Esophagus squamous epithelium (tissue), 5 donors: ENCODE measurements at places on chromosomes 5 and 9.

GRCh38 chr5:152527358-152528052 is 122.4 kb upstream of the NMUR2 start:
- no peak for DNase-seq

DNA sequence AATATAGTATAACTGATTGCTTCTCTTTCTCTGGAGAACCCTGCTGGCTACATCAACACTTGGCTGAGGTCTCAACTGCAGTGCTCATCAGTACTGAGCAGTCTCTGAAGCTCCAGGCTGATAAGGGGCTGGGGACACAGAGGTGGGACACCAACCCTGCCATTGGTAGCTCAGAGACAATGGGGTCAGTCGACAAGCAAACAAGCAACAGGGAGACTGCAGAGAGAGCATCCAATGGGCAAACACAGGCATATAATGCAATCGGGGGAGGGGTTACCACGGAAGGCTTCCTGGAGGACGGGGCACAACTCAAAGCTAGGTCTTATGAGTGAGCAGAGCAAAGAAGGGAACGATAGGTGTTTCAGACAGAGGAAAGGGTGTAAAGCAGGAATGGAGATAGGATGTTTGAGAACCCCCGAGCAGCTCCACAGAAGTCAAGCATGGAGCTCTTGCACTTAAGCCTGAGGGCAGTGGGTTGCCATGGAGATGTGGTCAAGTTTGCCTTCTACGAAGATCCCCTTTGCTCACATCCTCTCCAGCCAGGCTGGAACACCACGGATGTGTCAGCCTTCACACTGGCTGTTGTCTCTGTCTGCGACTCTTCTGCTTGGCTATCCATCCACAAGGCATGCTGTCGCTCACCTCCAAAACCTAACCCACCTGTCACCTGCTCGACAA is 21.5 kb upstream of the AKNA start:
- no peak for DNase-seq

DNA sequence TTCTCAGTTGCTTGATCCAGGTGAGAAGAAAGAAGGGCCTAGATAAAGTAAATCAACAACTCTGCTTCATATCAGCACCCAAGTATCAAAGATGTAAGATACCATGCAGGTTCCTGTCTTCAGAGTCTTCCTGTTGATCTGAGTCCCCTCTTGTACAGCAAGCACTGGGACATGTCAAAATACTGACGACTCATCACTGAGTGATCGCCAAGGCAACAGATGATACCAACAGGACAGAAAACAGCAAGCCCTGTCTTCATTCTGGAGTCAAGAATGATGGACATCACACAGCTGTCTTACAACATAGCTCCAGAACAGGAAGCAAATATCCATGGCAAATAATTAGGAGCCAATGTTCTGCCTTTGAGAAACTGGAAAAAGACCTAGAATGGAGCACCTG is 83.7 kb downstream of the TARS1 start:
- DNase-seq = no peak

DNA sequence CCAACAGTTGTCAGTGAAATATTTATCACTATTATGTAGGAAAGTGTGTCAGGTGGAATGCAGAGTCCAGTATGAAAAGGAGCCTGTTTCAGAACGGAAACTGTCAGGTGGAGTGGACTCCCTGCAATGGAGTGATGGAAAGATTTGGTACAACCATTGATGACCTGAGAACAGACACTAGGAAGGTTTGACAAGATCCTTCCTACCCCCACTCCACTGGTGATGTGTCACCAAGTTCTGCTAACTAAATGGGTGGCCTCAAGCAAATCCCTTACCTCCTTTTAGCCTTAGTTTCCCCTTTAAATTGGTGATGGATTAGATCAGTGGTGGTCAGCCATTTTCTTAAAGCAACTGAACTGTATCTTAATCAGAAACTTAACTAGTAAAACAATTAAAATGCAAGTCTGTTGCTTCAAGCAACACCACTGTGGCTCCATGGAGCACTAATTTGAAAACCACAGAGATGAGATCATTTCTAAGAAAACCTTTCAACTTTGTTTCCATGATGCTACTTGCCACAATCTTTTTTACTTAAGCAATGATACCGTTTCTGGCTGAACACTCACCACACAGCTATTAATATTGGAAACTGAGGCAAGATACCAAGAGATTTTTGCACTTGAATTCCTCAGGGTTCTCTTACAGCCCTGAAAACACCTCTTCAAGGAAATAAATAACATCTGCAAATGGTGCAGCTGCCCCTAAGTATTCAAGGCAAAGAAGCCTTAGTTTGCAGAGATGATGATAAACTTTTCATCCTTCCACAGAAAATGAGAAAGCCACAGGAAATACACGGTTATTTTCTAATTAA is 140.6 kb downstream of the ERCC6L2 start:
- DNase-seq = no peak

DNA sequence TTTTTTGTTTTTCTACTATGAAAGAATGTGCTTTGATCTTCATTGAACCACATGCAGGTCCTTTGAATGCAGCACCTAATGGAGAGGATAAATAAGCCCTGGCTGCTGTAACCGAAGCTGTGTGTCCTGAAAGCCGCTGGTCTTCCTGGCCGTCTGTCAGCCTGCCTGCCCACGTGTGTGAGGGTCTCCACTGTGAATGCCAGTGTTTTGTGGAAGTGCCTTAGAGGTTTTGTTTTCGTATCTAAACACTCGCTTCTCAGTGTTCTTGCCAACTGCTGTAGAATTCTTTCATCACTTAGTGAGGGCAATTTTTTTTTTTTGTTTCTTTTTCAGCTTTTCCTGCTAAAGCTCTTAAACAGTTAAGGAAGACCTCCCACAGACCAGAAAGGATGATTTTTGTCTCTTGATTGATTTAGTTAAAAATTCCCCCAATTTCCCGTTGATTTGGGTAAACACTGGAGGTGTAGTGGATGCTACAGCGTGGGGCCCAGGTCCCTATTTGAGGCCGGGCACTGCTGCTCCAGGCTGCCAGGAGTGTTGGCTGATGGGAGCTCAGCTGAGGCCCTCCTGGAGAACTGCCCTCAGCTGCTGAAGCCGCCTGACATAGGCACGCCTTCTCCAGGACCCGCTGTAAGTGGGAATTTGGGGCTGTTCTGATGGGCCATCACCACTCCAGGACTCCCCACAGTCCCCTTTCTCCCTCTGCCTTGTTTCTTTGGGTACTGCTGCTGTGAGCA is 29.2 kb upstream of the PTCH1 start:
- no peak for DNase-seq

DNA sequence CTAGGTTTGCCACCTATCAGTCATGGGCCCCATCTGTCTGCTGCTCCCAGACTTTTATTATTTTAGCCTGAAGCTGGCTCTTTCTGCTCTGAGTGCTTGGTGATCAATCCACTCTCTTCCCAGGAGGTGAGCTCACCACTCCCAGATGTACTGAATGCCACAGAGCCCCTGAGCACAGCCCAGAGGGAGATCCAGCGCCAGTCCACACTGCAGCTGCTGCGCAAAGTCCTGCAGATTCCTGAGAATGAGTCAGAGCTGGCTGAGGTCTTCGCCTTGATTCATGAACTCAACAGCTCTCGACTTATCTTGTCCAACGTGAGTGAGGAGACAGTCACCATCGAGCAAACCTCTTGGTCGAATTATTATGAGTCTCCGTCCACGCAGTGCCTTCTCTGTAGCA is 36.0 kb downstream of the HMGXB3 start:
- DNase-seq = no peak

DNA sequence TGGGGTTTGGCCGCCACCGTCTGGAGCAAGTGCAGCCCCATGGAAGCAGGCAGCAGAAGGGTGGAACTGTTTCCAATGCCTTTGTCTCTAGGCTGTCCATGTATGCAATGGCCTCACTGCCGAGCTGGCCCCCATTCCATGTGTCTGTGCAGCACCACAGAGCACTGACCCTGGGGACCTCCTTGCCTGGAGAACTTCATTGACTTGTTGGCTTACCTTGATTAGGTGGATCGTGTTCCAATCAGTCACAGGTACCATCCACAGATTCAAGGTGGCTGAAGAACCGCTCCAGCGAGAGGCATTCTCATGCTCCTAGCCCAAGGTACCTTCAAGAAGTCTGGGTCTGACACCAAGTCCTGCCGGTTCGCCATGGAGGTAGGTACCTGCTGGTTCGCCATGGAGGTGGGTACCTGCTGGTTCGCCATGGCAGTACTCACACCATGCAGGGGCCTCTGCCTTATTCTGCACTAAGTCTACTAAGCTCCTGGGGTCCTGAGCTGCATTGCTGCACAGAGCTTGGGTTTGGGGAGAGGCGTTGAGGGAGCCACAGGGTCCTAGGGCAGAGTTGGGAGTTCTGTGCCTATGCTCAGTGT is 358.3 kb upstream of the IRX1 start:
- no peak for DNase-seq

DNA sequence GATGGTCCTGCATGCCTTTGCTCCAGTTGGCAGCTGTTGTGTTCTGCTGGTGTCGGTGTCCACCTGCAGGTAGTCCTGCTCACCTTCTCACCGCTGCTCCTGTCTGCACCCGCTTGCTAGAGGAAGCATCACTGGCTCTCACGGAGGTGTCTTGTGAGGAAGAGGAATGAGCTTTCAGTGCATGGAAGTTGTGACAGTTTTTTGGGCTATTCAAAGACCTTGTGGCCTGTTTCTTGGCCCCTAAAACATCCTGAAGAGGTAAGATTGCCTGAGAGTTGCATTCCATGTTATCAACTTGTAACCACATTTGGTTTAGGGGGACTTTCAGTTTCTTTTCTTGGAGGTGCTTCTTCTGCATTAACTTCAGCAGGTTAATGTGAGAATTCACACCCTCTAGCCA is 85.6 kb downstream of the MACROH2A1 start:
- DNase-seq = no peak

GRCh38 chr5:150551066-150551465 is 43.1 kb downstream of the NDST1 start:
- no peak for DNase-seq

GRCh38 chr5:94623011-94623410 is 4.5 kb downstream of the SLF1 start:
- no peak for DNase-seq

GRCh38 chr9:25716220-25716872 is 38.1 kb upstream of the TUSC1 start:
- DNase-seq = no peak

DNA sequence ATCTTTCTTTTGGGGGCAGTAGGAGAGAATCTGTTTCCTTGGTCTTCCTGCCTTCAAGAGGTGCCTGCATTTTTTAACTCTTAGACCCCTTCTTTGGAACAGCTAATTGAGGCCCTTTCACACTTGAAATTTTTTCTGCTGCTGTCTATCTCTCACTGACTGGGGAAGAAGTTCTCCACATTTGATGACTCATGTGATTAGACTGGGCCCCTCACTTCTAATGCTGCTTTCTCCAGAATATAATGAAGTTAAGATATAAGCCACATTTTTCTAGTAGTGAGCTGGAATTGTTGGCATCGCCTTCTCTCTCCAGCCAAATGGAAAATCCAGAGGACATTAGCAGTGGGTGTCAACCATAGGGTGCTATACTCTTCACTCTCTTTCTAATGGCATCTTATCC is 12.4 kb downstream of the ZNF474 start:
- no peak for DNase-seq

DNA sequence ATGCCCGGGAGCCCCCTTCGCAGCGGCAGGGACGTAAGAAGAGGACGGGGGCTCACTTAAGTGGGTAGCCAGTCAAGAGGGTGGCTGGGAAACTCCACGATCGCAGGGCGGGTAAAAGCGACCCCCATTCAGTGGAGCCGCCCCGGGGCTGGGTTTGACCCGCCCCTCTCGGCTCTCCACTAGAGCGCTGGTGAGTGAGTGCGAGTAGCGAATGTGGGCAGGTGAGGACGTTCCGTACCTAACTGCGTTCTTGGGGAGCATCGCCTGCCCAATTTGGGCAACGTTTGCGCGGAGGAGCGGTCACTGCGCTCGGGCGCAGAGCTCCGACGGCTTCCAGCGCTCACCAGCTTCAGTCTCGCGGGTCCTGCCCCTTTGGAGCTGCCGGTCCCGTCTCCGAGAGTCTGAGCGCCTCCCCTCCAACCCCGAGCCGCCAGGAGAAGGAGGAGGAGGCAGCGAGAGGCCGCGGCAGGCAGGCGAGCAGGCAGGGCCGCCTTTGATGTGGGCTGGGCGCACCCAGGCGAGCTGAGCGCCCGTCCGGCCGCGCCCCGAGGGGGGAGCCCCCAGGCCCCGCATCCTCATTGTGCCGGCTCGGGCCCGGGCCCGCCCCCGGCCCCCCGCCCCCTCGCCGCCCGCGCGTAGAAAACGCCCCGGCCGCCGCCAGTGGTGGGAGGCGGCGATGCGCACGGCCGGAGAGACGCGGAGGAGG is at the start of gene FGF18:
FGF18 (plus strand) TSS at position 666 of the 706 bp plus-strand sequence. CDS start 553 bp downstream, outside the sequence.
- no peak for DNase-seq

GRCh38 chr9:136373300-136374182 is at the start of gene CARD9:
Gene CARD9, minus strand, starts transcription at chr9:136373669. Its CDS starts 1,591 bp downstream, at chr9:136372078.
- no peak for DNase-seq

DNA sequence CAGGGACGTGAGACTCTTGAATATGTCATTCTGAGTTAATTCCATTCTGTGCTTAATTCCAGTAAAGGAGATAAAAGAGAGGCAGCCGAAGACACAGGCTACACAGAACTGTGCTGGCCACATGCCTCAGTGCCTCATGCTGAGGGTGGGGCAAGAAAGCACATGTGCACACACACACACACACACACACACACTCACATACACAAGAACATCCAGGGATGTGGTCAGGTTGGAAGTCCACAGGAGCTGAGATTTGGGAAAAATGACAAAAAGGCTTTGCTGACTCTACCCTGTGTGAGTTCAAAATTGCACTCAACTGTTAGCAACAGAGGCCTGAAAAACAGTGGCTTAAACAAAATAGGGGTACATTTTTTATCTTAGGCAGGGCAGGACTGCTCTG is 40.5 kb downstream of the ALG2 start:
- no peak for DNase-seq

DNA sequence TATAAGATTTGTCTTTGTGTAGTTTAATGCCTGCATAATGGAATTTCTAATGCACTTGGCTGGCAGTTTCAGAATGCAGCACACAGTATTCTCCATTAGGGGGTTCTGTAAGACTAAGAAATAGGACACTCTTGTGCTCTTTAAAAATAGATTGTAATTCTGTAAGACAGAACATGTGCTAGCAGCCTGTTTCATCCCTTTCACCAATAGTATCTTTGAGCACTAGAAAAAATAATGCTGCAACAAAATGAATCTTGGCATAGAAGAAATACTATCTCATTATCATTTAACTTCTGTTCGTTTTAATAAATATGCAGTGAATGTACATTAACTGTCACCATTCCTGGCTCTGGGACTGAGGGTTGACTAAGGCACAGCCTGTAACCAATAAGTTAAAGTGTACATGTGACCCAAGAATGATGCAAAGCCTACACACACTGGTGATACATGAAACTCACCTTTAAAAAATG is 23.8 kb upstream of the ZNF622 start:
- DNase-seq = no peak

- DNase-seq = no peak
Measured at GRCh38 chr9:109632817-109633216, 134.7 kb upstream of the PTPN3 start.
